Epithelial cell of umbilical artery (primary cell): ENCODE measurements at places on chromosomes 1 and 21. TPM values are rescaled to one million over a fixed set of nuclear protein-coding genes. Genes with fewer than 3 reads are reported as not detected.

Gene RHCE
- total RNA-seq, result under 0.01 TPM in 1 of 2 replicates, not detected in the other

Gene SFPQ
- 245 and 335 TPM in 2 replicates for total RNA-seq

Gene LCE1B
- not detected in 2 replicates for total RNA-seq

Gene PODN
- total RNA-seq, result 0.30 and 0.65 TPM in 2 replicates

Gene SPRR1B
- total RNA-seq, result not detected in 2 replicates

Gene SIPA1L2
- 22.6 and 28.6 TPM in 2 replicates for total RNA-seq

Gene NR1I3
- not detected in 2 replicates for total RNA-seq

Gene CDC73
- 20.5 and 21.3 TPM in 2 replicates for total RNA-seq

Gene TRMT1L
- 15.3 and 22.6 TPM in 2 replicates for total RNA-seq

Gene KRTAP19-1
- total RNA-seq, result not detected in 2 replicates
